Fibroblast of skin of right quadriceps (primary cell): ENCODE measurements at places on chromosomes 5 and 9.

DNA sequence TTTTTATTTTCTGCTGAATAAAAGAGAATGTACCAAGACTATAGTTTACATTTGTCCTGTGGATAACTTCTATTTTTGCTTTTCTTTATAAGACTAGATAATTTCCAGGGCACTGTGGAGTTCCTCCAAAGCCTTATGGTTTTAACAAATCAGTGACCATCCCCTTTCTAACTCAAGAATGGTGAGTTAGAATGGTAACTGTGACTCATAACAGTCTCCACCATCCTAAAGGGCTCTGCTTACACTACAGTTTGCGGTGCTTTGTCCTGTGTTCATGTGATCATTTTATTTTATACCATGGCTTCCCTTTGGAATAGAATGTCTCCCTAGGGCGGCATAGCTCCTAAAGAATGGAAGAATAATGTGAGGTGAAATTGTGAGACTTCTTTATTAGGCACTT, 30.2 kb downstream of the WDR36 start:
- no peak for DNase-seq

DNA sequence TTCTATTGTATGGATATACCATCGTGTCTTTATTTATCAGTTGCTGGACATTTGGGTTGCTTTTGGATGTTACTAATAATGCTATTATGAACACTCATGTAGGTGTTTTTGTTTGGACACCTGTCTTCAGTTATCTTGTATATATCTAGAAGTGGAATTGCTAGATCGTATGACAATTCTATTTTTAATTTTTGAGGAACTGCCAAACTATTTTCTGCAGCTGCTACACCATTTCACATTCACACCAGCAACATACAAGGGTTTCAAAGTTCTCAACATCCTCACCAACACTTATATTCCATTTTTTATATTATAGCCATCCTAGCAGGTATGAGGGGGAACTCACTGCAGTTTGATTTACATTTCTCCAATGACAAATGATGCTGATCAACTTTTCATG, 324.6 kb downstream of the CAAP1 start:
- DNase-seq, result no peak

GRCh38 chr9:91282292-91282691, 79.4 kb downstream of the AUH start:
- DNase-seq, result no peak

- no peak for DNase-seq
Observed at GRCh38 chr5:57493034-57493433, 10.4 kb upstream of the ACTBL2 start.

- DNase-seq, result peak; percentile 56
Observed at GRCh38 chr9:8750639-8751051, 951.1 kb upstream of the DMAC1 start.

DNA sequence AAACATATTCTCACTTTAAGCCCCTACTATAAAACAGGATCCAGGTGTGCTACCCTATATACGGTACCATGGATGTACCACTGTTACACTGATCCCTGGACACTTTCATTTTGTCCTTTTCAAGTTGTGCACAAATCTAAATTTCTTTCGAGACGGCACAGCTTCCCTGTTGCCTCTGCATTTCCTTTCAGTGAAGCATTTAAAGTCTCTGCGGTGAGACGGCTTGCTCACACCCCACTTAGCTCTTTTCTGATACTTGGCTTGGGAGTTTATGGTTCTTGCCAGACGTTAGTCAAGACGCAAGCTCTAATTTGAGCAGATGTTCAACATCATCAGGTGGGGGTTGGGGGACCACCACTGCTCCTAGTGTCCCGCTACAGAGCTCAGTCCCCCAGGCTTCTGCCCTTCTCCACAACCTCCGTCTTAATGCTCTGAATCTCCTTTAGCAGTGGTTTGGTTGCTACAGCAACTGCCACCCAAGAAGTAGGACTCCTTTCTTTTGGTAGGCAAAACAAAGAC, 15.8 kb downstream of the F2RL2 start:
- DNase-seq, result peak; percentile 72

- no peak for DNase-seq
Observed at GRCh38 chr5:138448070-138448469, 9.2 kb downstream of the REEP2 start.

DNA sequence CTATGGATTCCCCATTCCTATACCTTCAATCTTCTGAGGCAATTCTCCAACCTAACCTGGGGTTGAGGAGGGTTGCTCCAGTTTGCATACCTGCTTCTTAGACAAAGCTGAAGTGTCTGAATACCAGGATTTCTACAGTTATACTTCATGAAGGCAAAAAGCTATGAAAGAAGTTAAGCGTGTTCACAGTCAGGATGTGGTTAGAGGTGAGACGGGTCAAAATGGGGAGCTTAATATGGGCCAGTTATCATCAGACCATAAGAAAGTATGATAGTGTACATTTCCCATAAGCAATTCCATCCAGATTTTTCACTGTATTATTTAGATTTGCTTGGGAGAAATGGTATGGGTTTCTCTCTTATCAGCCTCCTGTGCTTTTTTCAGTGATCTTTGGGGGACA, 156.9 kb upstream of the FER start:
- no peak for DNase-seq

DNA sequence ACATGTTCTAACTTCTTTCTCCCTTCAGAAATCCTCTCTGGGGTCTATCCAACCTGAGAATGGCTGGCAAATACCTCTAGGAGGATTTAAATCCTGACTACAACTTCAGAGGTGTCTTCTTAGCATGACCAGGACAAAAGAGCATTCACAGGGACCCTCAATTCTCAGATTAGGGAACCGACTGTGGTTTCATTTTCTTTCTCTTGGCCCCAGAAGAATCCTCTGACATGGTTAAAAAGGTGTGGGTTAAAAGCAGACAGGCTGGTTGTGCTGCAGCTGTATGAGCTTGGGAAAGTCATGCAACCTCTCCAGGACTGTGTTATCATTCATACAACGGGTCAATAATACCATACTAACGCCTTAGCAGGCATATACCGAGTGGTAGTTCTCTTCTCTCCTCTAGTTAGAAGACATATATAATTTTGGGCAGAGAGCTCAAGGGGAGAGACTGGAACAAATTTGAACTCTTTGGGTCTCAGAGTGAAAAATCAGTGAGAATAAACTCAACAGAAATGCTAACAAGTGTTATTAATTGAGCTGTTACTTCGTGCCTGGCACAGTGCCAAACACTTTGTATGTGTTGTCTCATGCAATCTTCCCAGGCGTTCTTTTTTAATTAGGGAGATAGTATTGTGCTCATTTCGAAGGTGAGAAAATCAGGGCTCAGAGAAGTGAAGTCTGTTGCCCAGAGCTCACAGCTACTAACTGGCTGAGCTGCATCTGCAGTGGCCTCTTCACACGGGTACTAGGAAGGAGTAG, 35.2 kb downstream of the INSYN2B start:
- DNase-seq, result peak; percentile 56

DNA sequence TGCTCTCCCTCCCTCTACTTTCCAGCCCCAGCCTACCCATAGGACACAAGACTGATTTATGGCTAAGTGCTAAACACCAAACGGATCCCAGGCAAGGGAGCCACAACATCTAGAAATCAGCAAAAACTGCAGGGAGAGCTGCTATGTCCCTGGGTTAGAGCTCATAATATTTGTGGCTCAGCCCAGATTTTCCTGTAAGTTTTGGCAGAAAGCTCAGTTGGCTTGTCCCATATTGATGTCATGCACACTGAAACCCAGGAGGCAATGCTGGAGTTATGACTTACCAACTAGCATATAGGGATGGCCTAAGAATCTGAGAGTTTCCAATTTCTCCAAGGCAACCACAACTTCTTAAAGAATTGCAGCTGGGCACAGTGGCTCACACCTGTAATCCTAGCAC, 44.7 kb upstream of the MYOT start:
- DNase-seq, result no peak

DNA sequence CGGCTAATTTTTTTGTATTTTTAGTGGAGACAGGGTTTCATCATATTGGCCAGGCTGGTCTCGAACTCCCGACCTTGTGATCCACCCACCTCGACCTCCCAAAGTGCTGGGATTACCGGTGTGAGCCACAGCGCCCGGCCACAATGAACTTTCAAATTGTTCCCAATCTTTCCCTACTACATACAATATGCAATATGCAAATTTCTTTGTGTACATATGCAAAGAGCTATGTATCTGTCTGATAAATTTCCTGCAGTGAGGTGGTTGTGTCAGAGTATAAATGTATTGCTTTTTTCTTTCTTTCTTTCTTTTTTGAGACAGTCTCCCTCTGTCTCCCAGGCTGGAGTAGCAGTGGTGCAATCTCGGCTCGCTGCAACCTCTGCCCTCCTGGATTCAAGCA, 48.8 kb upstream of the PLPP1 start:
- DNase-seq, result no peak

- no peak for DNase-seq
Observed at GRCh38 chr9:121527371-121527770, 27.7 kb upstream of the GGTA1 start.

DNA sequence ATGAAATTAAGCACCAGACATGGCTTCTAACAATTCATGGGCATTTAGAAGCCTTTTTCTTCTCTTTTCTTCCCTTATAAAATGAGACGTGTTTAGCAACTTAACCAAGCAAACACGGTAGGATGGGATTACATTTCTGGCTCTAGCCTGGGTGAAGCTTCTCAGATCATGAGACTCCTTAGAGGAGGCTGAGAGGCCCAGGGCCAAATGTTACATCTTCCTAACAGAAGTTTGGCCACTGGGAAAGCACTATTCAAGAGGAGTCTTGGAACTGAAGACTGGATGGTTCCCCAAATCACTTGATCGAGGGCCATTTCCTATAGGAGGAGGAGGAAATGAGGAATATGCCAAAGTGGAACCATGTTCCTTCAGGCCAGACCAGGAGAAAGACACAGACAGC, 1.9 kb downstream of the GABRP start:
- no peak for DNase-seq

DNA sequence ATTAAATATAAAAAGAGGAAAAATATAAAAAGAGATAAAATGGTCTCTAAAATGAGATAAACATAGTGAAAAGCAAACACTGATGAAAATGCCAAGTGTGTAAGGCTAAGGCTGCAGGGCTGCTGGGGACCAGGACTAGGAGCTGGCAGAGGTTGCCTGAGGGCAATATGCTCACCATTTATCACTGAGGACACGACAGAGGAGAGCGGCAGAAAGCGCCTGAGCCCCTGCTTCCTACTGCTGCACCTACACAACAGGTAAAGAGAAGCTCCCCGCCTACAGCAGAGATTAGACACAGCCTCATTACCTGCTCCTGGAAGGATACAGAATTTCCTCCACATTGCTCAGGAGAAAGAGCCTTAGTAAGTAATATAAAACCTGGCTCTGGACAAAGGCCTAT, 70.7 kb upstream of the PPP1R2B start:
- no peak for DNase-seq
